ENCODE measurements at places on chromosomes 1 and 21.

- no peak overlapping the region for H3K27ac ChIP-seq
- H3K4me1 ChIP-seq, result no peaks in the 10 kb centered on the region
- no peaks in the 10 kb centered on the region for H3K27me3 ChIP-seq
- H3K4me3 ChIP-seq, result peak overlapping the region; percentile 2
Observed at GRCh38 chr1:55640708-55641473, 425.7 kb upstream of the USP24 start.

DNA sequence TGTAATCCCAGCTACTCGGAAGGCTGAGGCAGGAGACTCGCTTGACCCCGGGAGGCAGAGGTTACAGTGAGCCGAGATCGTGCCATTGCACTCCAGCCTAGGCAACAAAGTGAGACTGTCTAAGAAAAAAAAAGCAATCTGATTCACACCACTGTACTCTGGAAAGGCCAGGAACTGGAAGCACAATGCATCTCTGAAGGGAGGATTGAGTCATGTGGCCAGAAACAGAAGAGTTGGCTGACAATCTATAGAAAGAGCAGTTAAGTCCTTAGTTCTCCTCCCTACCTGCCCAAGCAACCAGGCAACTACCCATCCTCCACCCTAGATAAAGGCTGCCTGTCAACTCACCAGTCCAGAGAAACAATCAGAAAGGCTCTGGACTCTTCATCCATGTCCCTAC lies 45.9 kb downstream of the PIK3R3 start:
- no peaks in the 10 kb centered on the region for H3K27me3 ChIP-seq
- no peaks in the 10 kb centered on the region for H3K36me3 ChIP-seq
- no peak for DNase-seq
- no peaks in the 10 kb centered on the region for H3K4me1 ChIP-seq

DNA sequence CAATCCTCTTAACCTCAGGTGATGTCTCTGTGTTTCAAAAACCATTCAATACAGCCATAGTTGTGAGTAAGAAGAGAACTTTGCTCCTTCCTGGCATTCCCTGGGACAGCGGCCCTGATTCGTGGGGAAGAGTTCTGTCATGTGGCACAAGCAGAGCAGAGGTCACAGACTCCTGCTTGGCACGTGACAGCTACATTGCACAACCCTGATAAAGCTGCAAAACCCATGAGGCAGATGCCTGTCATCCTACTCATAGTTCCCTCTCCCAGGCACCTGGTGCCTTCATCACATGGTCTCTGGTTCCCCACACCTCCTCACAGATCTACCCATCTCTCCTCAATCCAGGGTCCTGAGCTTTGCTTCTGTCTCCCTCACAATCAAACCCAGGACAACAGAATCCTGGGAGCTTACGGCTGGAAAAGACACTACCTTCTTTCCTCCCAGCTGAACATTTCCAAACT lies 70.8 kb downstream of the PLPP3 start:
- H3K27ac ChIP-seq, result no peak overlapping the region
- H3K27me3 ChIP-seq, result no peaks in the 10 kb centered on the region
- H3K4me1 ChIP-seq, result no peaks in the 10 kb centered on the region
- H3K4me3 ChIP-seq, result no peak overlapping the region
- no peaks in the 10 kb centered on the region for H3K36me3 ChIP-seq

- H3K4me3 ChIP-seq, result no peak overlapping the region
- no peaks in the 10 kb centered on the region for H3K36me3 ChIP-seq
- DNase-seq, result no peak
- H3K27me3 ChIP-seq, result peaks cover 5% of the 10 kb centered on the region
Observed at GRCh38 chr21:32256873-32257620, 21.8 kb downstream of the MIS18A start.

DNA sequence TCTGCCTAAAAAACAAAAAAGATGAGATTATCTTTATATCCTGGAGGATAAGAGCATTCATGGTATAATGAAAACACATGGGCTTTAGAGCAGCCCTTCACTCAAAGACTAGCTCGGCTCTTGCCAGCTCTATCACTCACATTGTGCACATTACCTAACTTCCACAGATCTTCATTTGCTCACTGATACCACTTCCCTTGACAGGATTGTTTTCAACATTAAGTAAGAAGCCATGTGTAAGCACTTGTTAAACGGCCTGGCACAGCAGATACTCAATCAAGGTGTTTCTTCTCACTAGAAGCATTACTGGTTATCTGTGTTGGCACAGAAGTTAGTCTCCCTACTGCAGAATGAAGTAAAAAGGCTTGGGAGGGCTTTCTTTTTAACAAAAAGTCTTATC lies 18.7 kb downstream of the LPGAT1 start:
- H3K4me1 ChIP-seq, result no peaks in the 10 kb centered on the region
- no peaks in the 10 kb centered on the region for H3K27me3 ChIP-seq
- DNase-seq, result no peak
- no peaks in the 10 kb centered on the region for H3K36me3 ChIP-seq

DNA sequence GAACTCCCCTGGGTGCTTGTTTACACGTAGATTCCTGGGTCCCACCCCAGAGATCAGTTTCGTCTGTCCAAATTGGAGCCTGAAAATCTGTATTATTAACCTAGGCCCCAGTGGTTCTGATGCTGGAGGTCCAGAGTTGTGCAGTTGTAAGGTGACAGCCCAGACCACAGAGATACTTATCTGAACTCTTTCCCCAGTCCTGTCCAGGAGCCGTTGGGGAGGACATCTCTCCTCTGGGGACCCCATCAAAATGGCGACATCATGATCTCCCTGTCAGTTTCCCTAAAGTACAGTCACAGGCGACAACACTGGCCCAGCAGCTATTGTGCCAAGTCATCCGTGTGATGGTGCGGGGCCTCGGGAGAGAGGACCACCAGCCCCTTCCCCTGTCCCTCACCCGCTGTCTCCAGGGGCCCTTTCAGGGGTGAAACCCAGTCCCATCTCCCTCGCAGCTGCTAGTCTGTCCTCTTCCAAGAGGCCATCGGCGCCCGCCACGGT lies 749 bp upstream of the EFHD2 start:
- no peaks in the 10 kb centered on the region for H3K36me3 ChIP-seq
- H3K27ac ChIP-seq, result peak overlapping the region; percentile 61
- H3K4me1 ChIP-seq, result peaks cover 35% of the 10 kb centered on the region
- peak overlapping the region; percentile 75 for H3K4me3 ChIP-seq

Measured in Panc1 (cell line).